PC-3 (cell line): ENCODE measurements at places on chromosomes 16 and 17. TPM values are rescaled to one million over a fixed set of nuclear protein-coding genes. Genes with fewer than 3 reads are reported as not detected.

DNA sequence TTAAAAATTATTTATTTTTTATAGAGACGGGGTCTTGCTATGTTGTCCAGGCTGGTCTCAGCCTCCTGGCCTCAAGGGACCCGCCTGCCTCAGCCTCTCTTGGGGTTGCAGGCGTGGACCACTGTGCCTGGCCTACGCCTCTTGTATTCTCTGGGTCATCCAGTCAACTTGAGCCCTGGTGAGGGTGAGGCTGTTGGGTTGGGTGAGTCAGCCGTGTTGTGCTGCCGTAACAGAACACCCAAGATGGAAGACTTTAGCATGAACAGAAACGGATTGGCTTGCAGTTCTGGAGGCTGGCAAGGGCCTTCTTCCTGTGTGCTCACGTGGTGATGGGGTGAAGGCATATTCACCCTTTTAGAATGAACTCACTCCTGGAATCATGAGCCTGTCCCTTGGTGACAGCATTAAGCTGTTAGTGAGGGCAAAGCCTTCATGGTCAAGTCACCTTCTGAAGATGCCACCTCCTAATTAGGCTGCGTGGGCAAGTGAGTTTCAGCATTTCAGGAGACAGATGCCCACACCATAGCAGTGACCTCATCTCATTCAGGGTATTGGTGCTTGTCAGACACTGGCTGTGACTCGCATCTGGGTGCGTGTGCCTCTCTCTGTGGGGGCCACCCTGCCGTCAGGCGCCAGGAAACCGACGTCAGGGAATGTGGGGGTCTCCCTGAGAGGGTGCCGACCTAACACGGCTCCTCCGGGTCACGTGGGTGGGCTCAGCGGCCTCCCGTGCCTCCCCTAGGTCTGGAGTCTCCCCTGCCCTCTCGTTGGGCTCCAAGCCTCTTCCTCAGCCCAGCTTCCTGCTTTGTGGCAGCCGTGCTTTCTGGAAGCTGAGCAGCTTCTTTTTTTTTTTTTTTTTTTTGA lies 49.8 kb downstream of the WDR45B start:
- DNase-seq, result no peak

USP32 gene
- 34.0 and 34.1 TPM in 2 replicates for total RNA-seq

JPH3 gene
- not detected in 2 replicates for total RNA-seq

GRCh38 chr16:27226976-27227705 lies 23.8 kb downstream of the KDM8 start:
- DNase-seq, result no peak

GRCh38 chr17:13367154-13367553 lies 234.6 kb downstream of the HS3ST3A1 start:
- no peak for DNase-seq

HCRT gene
- not detected in 2 replicates for total RNA-seq

DNA sequence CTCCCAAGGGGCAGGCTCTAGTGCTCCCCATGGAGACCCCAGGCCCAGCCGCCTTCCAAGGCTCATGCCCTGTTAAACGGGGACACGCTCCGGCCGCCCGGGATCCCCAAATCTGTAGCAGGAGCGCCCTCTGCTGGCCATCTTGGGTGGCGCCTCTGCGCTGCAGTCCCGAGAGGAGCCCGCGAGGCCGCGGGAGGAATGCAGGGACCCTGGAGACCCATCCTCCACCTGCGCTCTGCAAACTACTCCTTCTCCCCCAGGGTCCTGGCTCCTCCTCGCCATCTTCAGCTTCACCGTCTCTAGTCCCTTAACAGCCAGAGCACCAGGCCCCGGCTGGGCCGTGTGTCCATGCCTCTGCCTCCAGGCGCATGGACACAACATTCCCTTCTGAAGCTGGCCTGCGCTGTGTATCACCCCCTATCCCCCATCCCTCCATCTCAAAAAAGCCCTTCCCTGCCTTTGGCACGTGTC lies 23.6 kb upstream of the KRT17 start:
- DNase-seq, result peak; percentile 85

PDE6G gene
- total RNA-seq, result 3.0 TPM in 1 of 2 replicates, not detected in the other

DNA sequence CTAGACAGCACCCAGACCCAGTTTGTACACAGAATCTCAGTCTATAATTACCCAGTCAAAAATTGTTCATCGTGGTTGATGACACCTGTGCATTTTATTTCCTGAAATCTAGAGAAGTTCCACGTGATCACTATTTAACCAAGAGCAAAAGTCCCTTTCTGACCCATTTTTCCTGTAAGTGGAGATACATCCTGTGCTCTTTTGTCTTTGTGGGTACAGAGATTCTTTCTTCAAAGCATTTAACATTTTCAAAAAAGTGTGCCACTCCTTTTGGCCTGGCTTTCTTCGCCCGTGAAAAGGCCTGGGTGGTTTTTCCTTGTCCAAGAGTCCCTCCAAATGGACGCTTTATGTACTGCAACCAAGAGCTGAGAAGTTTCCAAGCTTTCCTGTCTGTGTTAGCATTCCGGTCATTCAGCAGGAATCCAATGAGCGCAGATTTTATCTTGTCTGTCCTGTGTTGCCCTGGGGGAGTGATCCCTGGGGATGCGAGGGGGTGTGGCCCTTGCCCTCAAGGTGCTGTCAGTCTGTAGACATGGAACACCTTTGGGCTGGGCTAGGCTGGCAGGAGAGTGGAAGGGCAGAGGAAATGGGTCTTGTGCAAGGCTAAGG lies 161.1 kb upstream of the CACNG5 start:
- DNase-seq, result peak; percentile 92

EXOC7 gene
- 153 and 173 TPM in 2 replicates for total RNA-seq

DNA sequence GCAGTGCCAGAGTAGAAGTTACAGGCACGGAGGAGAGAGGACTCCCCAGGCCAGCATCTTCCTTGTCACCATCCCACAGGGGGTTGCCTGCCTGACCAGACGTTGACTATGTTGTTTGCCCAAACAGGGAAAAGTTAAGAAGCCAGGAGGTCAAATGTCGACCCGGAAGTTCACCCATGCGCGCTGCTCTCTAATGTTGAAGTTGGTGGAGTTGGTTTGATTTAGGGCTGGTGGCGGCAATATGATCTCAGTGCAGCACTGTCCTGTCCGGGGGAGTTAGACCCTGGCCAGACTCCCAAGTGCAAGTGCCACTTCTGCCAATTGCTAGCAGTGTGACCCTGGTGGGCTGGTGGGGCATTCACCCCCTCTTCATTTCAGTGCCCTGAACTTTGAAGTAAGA lies 30.4 kb downstream of the RGS9 start:
- DNase-seq, result no peak

GRCh38 chr16:8955828-8956227 lies 7.9 kb downstream of the USP7 start:
- DNase-seq, result no peak

DNA sequence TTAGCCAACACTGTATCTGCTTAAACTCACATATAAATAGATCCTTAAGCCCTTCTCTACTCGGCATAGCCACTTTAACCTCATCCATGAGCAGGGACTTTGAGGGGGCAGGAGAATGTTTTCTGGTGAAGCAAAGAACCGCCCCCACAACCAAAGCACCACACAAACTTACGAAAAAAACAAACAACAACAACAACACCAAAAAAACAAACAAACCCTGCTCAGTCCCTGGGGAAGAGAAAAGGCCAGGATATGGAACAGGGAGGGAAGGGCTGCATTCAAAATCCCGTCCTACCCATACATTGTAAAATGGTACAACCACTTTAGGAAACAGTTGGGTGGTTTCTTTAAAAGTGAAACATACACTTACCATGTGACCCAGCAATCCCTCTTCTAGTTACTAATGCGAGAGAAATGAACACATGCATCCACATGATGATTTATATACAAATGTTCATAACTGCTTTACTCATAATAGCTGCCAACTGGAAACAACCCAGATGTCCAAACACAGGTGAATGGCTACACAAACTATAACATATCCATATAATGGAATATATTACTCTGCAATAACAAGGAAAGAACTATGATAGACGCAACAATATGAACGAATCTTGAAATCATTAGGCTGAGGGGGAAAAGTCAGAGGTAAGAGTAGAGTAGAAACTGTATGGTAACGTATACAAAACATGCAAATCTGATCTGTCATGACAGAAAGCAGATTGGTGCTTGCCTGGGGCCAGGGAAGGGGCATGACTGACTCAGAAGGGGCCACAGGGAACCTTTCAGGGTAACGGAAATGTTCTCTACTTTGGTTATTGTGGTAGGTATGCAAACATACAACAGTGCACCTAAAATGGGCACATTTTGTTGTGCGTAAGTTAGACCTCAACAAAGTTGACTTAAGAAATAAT lies 37.7 kb upstream of the TOB1 start:
- DNase-seq, result peak; percentile 80

DNA sequence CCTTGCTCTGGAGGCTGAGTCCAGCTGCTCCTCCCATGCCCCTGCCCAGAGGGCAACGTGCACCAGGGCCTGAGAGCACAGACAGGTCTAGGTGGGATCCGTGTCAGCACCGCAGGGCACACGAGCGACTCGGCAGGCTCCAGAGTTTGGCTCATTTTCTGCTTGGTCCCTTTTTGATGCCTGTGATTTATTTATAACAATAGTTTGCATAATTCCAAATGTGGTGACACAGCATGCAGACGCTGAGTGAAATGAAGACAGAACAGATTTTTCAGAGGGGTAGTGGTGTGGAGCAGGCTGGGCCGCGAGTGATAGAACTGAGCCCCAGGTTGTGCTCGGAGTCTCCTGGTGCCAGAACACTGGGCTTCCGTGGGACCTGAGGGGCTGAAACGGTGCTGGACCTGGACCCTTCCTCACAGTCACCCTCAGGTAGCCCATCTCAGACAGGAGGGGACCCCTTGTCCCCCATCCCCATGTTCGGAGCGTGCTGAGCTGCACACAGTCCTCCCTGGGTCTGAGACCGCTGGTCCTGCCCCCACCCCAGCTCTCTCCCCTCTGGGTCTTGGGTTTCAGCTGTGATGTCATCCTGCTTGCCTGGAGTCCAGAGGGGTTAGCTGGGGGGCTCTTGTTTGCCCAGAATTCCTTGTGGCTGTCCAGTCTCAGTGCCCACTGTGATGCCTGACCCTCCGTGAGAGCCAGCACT lies 95.9 kb downstream of the METRNL start:
- DNase-seq, result no peak

DNA sequence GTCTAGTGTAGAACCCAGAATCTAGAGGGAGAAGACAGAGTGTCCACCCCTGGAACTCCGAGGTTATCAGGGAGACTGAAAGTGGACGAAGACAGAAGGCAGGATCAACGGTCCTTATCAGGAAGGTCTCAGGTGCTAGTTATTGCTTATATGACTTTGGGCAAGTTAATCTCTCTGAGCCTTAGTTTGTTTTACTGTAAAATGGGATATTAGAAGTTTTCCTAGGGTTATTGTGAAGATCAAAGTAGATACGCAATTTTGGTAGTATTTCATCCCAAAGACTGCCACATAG lies 1.2 kb downstream of the RNF167 start:
- DNase-seq, result no peak

- no peak for DNase-seq
These were observed 13.6 kb downstream of the UBFD1 start for GRCh38 chr16:23570992-23571632.

GRCh38 chr17:79953335-79953734 lies 82.3 kb downstream of the TBC1D16 start:
- no peak for DNase-seq

DNA sequence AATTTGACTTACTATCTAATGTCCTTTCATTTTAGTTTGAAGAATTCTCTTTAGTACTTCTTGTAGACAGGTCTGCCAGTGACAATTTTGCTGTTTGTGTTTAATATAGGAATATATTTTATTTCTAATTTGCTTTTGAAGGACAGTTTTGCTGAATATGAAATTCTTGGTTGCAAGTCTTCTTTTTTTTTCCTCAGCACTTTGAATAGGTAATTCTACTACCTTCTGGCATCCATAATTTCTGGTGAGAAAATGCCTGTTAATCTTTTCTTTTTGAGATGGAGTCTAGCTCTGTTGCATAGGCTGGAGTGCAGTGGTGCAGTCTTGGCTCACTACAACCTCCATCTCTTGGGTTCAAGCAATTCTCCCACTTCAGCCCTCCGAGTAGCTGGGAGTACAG lies 25.2 kb upstream of the CCL22 start:
- no peak for DNase-seq

DNA sequence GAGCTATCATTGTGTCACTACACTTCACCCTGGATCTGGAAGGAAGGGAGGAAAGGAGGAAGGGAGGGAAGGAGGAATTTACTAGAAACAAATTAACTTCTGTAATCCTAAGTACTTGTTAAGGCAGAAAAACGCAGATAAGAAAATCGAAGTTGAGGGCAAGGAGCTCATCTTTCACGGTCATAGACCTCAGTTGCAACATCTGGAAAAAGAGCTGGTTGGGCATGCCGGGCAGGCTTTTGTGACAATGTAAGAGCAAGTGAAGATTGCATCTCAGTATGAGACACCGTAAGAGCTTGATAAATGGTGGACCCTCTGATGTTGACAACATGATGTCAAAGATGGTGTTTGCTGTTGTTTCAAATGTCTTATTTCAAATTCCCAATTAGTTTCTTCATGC lies 721.5 kb downstream of the MAF start:
- no peak for DNase-seq

GRCh38 chr17:2321399-2321798 lies 14.9 kb downstream of the TSR1 start:
- DNase-seq, result no peak

DNA sequence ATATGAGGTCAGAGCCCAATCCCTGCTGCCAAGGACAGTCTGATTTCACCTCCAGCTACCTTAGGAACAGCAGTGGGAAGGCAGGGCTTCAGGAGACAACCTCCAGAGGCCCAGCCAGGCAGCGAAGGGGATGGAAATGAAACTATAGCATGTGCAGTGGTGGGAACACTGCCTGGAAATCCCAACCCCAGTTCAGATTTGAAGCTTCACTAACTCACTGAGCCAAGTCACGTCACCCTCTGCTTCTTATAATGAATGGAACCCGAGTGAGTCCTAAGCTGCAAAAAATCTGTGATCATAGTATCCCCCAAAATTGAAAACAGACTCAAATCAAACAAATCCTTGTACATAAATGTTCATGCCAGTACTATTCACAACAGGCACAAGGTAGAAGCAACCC lies 36.0 kb upstream of the SLC39A11 start:
- no peak for DNase-seq

ABCA10 gene
- total RNA-seq, result 0.12 and 0.47 TPM in 2 replicates

PYDC1 gene
- not detected in 2 replicates for total RNA-seq
